ENCODE measurements at places on chromosomes 11 and 22.

- no peak for DNase-seq
Measured at GRCh38 chr11:47483457-47483856, 34.5 kb upstream of the RAPSN start.

DNA sequence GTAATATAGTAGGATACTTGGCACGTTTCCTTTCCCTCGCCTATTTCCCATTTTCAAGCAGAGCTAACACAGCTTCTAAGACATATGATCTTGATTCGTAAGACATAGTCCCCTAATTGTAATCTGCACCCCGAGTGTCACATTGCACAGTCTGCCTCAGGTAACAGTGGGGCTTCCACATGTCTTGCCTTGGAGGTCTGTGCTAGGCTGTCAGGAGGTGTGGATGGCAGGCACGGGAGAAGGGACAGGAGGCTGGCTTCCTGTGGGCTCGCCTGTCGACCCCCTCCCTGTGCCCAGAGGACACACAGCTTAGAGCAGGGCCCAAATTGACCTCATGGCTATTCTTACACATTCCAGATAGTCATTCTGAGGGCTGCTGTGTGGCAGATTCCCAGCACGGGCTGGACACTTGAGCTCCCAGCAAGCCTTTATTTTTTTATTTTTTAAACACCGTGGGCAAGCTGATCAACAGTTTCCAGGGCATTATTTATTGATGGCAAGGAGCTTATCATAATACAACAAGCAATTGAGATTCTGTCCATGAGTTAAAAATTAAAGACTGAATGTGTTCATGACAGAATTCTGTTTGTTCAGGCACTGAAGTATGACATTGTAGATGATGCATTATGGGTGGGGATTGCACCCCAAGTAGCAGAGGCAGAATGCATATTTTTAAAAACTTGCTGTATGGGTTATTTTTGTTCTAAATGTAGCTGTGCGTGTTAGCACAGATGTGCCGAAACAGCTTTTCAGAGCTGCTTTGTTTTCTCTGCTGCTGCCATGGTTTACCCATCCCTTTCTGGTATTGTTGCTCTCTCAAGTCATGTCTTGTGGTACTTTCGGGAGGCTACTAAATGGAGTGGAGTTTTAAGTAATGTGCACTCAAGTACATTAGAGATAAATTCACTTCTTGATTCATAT is 113.0 kb downstream of the ATXN10 start:
- DNase-seq: no peak

DNA sequence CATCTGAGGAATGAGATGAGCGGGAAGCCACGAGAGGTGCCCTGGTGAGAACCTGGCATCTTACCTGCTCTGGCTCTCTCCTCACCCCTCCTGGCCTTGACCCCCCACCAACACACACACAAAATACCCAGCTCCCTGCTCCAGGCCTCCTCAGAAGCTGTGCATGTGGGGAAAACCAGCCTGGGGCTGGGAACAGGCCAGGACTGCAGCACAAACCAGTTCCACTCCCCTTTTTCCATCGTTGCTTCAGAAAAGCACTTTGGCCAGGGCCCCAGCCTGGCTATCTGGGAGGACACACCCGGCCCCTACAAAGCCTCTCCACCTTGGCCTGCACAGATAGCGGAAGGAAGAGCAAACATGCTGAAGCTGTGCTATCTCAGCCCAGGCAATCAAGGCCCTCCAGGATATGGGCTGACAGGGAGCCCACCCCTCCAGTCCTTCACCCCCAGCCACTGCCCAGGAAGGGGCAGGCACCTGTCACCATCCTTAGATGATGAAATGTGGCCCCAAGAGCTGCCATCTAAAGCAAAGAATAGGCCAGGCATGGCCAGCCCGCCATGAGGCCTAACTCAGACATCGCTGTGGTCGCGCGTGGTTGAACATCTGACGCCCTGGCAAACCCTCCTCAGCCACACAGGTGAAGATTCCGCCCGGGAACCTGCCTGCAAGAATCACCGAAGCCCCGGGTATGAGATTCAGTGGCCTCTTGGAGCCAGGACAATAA is 35.4 kb downstream of the PISD start:
- no peak for DNase-seq

- DNase-seq: no peak
Measured at GRCh38 chr11:123654566-123655081, at the start of gene SCN3B. TSS of gene SCN3B (minus strand) at chr11:123654624. CDS start at chr11:123653801, 823 bp downstream.

GRCh38 chr11:62048100-62048499 is 75.7 kb upstream of the INCENP start:
- DNase-seq: no peak

DNA sequence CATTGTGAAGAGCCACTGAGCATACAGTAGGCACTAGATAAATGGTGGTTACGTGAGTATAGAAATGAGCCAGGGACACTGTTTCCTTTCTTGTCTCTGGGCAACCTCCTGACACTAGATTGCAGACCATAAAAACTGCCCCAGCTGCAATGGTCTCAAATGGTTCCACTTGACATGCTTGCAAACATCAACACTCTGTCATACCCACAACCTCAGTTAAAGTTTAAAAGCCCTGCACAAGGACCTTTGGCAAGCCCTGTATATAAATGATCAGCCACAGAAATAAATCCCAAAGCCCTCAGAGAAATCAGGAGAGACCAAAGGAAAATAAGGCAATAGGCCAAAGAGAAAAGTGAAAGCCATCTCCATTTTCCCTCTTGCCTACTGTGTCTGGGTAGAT is 20.7 kb downstream of the PLEKHA7 start:
- DNase-seq: no peak

DNA sequence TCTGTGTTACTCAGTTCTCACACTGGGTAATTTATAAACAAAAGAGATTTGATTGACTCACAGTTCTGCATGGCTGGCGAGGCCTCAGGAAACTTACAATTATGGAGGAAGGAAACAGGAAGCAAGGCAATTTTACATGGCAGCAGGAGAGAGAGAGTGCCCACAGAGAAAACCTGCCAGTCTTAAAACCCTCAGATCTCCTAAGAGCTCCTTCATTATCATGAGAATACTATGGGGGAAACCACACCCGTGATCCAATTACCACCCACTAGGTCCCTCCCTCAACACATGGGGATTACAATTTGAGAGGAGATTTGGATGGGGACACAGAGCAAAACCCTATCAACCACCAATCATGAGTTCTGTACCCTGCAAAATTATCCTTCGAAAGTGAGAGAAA is 1180.8 kb downstream of the JRKL start:
- DNase-seq: no peak

Measured in CD4-positive, alpha-beta T cell treated with Interleukin-17A for 1 hour (primary cell).